Neural progenitor cell (in vitro differentiated cells): ENCODE measurements at places on chromosomes 3 and 15. TPM values are rescaled to one million over a fixed set of nuclear protein-coding genes. Genes with fewer than 3 reads are reported as not detected.
A peak's percentile ranks its signal among the peaks of the same experiment; 100 is the strongest.

DNA sequence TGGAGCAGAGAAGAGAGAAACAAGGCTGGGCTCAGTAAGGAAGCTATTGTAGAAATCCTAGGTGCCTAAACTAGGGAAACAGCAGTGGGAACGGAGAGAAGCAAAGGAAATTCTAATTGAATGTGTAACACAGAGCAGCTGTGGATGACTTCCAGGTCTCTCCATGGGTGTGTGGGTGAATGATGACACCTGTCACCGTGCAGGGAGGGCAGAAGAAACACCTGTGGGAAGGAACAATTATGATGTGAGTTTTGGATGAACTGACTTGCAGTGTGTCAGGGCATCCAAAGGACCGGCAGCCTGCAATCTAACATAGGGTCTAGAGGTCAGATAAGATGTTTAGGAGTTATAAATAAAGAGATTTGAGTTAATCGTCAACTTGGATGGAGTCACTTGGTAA lies 144.2 kb downstream of the RYR3 start:
- DNase-seq = no peak

GRCh38 chr3:78660957-78661356 lies 1106.8 kb downstream of the ROBO1 start:
- DNase-seq = no peak

- peak; percentile 23 for DNase-seq
Measured at GRCh38 chr3:62940771-62941563, 65.8 kb upstream of the CADPS start.

- DNase-seq = no peak
Measured at GRCh38 chr15:50046159-50046558, 72.9 kb downstream of the ATP8B4 start.

- peak; percentile 40 for DNase-seq
Measured at GRCh38 chr15:79035111-79035601, 55.4 kb downstream of the RASGRF1 start.

CFAP20DC gene
- total RNA-seq = 9.6 and 14.0 TPM in 2 replicates
